ENCODE measurements at places on chromosomes 3 and 15. TPM values are rescaled to one million over a fixed set of nuclear protein-coding genes. Genes with fewer than 3 reads are reported as not detected.

DNA sequence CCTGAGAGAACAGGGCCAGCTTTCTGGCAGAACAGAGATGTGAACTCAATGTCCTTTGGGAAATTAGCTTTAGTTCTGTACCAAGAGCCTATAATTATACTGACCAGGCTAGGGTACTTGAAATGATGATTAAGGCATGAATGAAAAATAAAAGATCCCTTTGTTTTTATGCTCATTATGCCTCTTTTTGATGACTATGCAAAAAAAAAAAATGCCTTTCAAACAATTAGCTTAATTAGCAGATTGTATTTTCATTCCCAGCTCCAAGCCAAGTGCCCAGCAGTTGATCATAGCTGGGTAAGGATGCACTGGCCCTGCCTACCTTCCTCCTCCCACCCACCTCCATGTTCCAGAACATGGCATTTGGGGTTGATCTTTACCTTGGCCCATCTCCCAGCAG is 56.8 kb downstream of the LYZL4 start:
- no peak for DNase-seq

GRCh38 chr3:184459355-184459754 is 79.5 kb downstream of the CHRD start:
- DNase-seq, result peak; percentile 93

DNA sequence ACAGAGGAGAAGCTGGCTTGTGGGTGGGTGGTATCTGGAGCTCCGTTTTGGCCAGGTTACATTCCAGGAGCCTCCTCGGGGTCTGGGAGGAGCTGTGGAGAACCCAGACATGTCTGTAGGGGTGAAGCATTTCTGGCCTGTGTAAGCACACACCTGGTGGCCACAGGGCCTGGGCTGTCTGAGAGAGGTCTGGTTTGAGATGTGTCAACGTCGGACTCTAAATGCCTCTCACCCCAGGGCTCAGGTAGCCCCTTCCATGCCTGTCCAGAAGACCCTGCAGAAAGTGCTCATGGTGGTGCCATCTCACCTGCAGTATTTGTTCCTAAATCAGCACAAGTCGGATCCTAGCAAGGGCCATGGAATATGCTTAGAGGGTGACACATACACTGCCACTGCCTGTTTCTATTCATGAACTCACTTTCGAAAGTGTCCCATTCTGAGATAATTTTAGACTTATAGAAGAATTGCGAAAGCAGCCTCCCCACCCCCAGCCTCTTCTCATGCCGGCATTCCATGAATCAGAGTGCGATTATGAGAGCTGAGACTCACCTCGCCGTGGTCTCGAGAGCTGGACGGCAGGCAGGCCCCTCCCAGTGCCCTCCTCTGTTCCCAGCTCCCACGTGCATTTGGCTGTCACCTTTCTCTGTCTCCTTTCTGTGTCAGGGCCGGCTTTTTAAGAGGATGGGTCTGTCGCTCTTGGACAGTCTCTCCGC is 63.7 kb downstream of the KLF15 start:
- DNase-seq, result peak; percentile 27

GRCh38 chr3:68876112-68876713 is 56.1 kb downstream of the TAFA4 start:
- peak; percentile 26 for DNase-seq

- no peak for DNase-seq
Measured at GRCh38 chr3:193813501-193813830, 220.5 kb downstream of the OPA1 start.

GRCh38 chr3:25520926-25521559 is 93.0 kb downstream of the RARB start:
- DNase-seq, result no peak

- DNase-seq, result no peak
Measured at GRCh38 chr3:142705198-142705597, 18.6 kb upstream of the TRPC1 start.

GRCh38 chr3:132456571-132456970 is 39.3 kb downstream of the DNAJC13 start:
- DNase-seq, result no peak

DNA sequence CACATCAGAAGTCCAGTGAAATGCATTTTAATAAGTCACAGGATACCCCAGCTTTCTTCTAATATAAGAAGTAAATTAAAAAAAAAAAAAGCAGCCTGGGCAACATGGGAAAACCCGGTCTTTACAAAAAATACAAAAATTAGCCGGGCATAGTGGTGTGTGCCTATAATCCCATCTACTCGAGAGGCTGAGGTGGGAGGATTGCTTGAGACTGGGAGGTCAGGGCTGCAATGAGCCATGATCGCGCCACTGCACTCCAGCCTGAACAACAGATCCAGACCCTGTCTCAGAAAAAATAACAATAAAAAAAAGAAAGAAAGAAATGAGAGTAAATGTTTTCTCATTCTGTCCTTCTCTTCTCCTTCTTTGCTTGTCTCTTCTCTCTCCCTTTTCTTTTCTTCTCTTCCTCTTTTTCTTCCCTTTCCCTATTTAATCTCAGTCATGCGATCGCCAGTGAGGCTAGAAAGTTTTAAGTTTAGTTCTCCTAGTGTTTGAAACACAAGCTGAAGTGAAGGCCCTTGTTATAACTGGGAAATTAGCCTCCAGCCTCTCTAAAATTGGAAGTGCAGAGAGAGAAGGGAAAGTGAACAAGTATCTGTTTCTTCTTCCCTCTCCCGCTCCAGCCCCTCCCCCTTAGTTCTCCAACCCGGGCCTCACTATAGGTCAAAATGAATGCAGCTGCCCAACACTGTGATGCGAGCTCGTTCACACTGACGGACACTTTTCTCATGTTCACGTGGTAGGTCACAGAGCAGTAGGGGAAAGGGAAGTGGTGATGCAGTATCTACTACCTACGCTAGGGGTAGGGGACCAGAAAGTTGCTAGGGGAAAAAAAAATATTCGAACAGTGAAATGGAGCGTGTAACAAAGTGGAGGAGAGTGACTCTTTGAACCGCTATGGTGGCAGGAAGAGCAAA is 23.5 kb upstream of the TSC22D2 start:
- no peak for DNase-seq

GRCh38 chr15:39886418-39886817 is 33.6 kb downstream of the GPR176 start:
- DNase-seq, result no peak

GRCh38 chr15:31476236-31476810 is 149.7 kb downstream of the KLF13 start:
- peak; percentile 26 for DNase-seq

IGF2BP2 gene
- total RNA-seq, result 37.9 TPM

GOLGA6B gene
- not detected for total RNA-seq

CPLX3 gene
- total RNA-seq, result not detected

LRRIQ4 gene
- total RNA-seq, result not detected

RHOV gene
- total RNA-seq, result not detected

ZCWPW2 gene
- 0.79 TPM for total RNA-seq

RGMA gene
- 3.6 TPM for total RNA-seq

TUSC7 gene
- not detected for total RNA-seq

CTXN2 gene
- not detected for total RNA-seq

ASB14 gene
- not detected for total RNA-seq
